Progenitor cell of endocrine pancreas (in vitro differentiated cells): ENCODE measurements at places on chromosomes 6 and 20.
A peak's percentile ranks its signal among the peaks of the same experiment; 100 is the strongest.

GRCh38 chr20:10078403-10078802 is 43.6 kb downstream of the ANKEF1 start:
- DNase-seq, result no peak

DNA sequence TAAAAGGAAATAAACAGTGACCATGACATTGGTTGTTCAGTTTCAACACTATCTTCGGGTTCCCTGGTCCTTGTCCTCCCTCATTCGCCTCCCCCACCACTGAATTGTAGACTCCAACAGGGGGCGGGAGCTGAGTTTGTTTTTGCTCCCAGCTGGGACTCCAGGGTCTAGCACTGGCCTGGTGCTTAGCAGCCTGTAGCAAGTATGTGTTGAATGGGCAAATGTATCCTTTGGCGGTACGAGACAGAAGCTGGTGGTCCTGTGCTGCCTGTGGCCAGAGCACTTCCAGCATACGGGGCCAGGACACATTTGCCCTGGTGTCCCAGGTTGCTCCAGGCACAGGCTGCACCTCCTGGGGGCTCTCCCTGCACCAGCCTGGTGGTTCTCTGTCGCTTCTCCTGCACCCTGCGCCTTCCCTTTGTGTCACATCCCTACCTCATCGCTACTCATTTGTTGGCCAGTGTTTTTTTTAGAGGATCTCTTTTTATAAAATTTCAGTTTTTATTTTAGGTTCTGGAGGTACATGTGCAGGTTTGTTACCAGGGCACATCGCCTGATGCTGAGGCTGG is 40.1 kb downstream of the PHACTR3 start:
- no peak for DNase-seq

- DNase-seq, result no peak
Observed at GRCh38 chr20:60024801-60025200, 66.6 kb downstream of the CDH26 start.

DNA sequence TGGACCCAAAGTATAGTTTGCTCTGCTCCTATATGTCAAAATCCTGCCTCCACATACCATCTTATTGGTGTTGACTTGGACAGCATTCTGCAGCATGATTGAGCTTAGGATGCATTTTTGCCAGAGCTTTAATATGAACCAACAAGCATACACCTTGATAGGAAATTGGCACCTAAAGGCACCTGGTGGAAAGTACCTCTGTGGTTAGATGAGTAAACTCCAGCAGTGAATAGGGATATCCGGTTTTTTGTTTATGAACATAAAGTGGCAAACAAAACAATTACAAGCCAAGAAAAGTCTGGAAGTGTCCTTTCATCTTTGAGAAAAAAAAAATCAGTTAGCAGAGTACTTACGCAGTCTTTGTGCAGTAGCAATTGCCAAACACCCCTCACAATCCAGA is 6.2 kb upstream of the CYP24A1 start:
- no peak for DNase-seq

DNA sequence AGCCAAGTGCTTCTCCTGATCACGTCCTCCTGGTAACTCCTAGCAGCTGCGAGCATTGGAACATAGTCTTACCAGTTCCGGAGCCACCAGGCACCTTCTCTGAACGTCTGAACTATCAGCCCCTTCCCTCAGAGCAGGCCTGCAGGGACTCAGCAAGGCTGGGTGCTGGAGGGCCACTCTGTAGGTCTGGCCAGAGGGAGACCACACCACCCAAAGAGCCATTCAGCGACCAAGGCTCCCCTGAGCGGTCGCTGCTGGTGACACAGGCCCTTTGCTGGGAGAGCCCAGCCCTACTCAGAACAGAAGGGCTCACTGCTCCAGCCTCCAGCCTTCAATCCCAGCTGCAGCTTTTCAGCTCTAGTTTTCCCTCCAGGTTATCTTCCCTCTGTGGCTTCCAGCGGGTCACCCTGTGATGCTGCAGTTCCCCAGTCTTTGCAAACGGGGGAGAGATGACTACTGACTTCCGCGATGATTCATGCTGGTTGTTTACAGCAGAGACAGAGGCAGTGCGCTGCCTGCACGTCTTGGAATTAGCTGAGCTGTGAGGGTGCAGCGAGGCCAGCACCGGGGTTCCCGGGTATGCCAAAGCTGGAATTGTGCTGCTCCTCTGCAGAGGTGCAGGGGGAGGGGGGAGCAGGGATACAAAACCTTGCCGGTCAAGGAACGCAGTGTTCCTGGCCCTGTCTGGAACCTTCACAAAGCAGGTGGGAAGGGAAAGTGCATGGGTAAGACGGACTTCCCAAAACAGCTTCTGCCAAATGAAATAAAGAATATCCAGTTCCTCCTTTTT is 161.4 kb downstream of the LY86 start:
- no peak for DNase-seq

DNA sequence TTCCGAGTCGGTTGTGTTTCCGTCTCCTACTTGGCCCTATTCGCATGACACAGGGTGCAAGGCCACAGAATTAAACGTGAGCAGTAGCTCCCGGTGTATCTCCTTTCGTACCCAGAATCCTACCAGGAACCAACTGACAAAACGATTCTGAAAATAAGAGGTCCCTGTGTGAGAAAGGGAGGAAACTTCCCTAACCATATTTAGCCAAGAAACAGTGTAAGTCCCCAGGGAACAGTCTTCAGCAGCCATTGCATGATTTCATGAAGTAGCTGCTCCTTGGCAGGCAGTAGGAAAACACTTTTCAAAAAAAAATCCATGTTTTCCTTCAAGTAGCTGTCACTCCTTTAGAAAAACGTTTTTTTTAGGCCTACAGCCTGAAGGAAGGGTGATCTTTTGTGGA is 46.9 kb downstream of the PDE10A start:
- no peak for DNase-seq

- DNase-seq, result no peak
Observed at GRCh38 chr6:16345449-16346330, 107.3 kb downstream of the GMPR start.

DNA sequence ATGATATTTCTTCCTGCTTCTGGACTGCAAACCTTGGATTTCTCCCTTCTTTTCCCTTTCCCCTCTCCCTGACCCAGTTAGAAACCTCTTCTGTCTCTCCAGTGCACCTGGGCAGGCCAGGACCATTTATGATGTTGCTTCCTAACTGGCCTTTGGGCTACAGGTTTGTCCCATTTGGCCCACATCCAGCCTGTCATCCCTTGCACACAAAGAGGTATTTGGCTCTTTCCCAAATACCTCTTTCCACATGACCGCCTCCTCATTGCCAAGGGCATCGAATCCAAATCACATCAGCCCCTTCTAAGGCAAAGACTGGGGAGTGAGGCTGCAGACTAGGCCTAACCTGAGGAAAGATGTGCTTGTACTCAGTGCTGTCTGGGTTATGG is 13.6 kb downstream of the FGD2 start:
- no peak for DNase-seq

GRCh38 chr6:4125933-4126864 is 9.2 kb downstream of the ECI2 start:
- DNase-seq, result no peak

- DNase-seq, result no peak
Observed at GRCh38 chr6:41515995-41516394, 30.2 kb upstream of the FOXP4 start.

- no peak for DNase-seq
Observed at GRCh38 chr6:163583558-163583957, 169.0 kb downstream of the QKI start.

DNA sequence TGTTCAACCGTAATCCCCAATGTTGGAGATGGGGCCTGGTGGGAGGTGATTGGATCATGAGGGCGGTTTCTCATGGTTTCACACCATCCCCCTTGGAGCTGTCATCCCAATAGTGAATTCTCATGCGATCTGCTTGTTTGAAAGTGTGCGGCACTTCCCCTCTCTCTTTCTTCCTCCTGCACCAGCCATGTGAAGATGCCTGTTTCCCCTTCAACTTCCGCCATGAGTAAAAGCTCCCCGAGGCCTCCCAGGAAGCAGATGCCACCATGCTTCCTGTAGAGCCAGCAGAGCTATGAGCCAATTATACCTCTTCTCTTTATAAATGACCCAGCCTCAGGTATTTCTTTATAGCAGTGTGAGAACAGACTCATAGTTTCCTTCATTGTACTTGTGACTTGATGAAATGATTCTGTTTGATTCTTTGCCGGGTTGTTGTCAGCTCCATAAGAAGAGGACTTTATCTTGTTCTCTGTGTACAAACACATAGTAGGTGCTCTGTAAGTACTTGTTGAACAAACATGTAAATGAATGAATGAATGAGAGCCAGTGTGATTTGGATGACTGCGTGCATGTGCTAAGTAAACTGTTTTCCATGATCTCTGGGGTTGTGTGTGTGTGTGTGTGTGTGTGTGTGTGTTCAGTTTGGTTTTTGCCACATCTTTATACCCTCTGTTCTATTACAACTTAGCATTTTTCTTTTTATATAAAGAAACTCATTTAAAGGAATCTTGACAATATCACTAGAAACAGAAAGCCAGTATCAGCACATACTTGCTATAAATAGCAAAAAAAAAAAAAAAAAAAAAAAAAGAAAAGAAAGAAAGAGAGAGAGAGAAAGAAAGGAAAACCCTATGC is 22.5 kb upstream of the PTGIS start:
- DNase-seq, result no peak

GRCh38 chr6:52994839-52995088 is 320 bp downstream of the GSTA4 start:
- no peak for DNase-seq

DNA sequence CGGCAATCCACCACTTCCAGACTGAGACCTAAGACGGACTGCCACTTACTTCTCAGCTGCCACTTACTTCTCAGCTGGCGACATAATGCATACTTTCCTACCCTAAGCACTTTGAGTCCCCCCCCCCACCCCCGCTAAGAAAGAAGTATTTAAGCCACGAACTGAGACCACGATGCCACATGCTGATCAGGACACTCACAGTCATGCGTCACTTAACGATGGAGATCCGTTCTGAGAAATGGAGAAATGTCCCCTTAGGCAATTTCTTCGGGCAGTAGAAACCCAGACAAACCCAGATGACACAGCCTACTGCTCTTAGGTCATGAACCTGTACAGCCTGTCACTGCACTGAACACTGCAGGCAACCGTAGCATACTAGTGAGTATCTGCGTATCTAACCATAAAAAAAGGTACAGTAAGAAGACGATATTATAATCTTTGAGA is 690 bp downstream of the IFNGR1 start:
- DNase-seq, result no peak

DNA sequence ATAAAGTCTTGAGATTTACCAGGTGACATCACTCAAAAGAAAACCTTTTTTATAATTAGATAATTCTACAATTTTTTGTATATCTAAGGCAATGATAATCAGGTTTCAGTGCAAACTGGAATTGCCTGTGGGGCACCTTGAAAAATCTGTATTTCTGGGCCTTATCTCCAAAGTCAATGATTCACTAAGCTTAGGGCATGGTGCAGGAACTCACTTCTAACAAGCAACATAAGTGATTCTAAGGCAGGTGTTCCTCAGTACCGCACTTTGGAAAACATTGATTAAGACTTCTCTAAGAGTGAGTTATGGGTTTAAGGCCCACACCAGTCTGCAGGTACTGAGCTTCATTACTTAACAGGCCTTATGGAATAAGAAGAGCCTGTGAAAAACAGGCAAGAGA is 115.3 kb downstream of the COL12A1 start:
- DNase-seq, result no peak

DNA sequence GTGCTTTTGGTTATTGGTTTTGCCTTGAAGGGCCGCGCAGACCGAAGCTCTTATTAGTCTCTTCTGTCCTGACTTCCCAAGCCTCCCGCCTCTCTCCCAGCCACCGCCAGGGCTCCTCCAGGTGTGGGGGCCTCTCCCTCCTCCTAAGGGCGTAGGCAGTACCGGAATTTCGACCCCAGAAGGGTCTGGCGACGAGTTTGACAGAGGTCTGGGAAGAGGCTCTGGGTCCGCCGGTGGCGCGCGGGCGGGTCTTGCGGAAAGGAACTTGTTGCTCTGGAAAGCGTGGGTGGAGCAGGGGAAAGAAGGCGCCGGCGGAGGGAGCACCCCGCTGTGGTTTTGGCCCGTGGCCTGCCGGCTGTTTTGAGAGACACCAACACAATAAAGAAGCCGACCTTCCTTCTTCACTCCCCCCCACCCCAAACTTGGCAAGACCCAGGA is 1.8 kb downstream of the PCSK2 start:
- DNase-seq, result peak; percentile 12

DNA sequence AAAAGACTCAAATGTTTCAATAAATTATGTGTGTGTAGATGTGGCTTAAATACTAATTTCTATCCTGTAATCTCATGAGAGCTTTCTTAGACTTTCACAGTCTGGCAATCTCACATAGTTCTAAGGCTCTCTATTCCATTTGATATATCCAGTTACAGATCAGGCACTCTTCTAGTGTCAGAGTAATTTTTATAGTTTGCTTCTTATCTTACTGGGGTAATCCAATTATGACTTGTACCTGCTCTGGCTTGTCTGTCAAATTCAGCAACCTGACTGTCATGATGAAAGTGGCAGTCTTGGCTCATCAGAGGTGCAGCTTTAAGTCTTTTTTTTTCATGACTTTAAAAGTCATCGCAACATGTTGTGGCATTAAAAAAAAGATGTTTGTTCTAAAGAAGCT is 513.2 kb upstream of the MAN1A1 start:
- no peak for DNase-seq

- no peak for DNase-seq
Observed at GRCh38 chr20:51327251-51327841, 215.2 kb downstream of the NFATC2 start.

DNA sequence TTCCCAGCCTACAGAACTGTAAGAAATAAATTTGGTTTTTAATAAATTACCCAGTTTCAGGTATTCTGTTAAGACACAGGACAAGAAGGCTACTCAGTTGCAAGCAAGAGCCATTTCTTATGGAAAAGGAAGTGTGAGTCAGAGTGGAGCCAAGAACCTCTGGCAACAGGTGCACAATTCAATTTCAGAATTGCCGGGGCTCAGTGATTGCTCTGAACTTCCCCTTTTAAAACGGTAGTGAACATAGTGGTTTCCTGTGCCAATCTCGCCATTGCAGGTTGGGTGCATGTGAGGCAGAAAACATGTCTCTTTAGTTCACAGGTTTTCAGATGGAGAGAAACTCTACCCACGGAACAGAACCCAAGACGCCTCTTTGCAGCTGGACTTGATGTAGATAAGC is 16.4 kb downstream of the PIGT start:
- DNase-seq, result no peak

DNA sequence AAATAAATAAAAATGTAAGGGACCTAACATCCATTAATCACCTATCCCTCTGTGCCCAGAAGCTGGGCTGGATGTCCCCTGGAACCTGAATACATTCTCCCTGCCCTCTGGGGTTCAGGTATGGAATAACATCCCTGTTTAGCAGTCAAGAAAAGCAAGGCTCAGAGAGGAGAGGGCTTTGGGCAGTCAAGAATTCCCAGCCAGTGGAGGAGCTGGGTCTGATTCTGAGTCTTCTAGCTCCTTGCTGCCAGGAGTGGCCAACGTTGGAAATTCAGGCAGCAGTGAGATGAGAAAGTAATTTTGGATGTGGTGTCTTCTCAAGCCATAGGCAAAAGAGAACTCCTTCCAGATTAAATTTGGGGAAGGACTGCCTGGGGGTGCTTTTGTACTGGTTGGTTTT is 42.6 kb upstream of the ZNFX1 start:
- DNase-seq, result no peak
